ENCODE measurements at places on chromosomes 1 and 21. TPM values are rescaled to one million over a fixed set of nuclear protein-coding genes. Genes with fewer than 3 reads are reported as not detected.

The SLC25A34 gene
- total RNA-seq, result 1.9 TPM

The CYP4B1 gene
- not detected for total RNA-seq

The PRDM2 gene
- 61.7 TPM for total RNA-seq

The PLA2G2C gene
- not detected for total RNA-seq
